ENCODE measurements at places on chromosomes 12 and 14. TPM values are rescaled to one million over a fixed set of nuclear protein-coding genes. Genes with fewer than 3 reads are reported as not detected.

POTEM gene
- total RNA-seq: not detected

RIN3 gene
- 137 TPM for total RNA-seq

SLC35F4 gene
- not detected for total RNA-seq

PRH2 gene
- not detected for total RNA-seq

DNA sequence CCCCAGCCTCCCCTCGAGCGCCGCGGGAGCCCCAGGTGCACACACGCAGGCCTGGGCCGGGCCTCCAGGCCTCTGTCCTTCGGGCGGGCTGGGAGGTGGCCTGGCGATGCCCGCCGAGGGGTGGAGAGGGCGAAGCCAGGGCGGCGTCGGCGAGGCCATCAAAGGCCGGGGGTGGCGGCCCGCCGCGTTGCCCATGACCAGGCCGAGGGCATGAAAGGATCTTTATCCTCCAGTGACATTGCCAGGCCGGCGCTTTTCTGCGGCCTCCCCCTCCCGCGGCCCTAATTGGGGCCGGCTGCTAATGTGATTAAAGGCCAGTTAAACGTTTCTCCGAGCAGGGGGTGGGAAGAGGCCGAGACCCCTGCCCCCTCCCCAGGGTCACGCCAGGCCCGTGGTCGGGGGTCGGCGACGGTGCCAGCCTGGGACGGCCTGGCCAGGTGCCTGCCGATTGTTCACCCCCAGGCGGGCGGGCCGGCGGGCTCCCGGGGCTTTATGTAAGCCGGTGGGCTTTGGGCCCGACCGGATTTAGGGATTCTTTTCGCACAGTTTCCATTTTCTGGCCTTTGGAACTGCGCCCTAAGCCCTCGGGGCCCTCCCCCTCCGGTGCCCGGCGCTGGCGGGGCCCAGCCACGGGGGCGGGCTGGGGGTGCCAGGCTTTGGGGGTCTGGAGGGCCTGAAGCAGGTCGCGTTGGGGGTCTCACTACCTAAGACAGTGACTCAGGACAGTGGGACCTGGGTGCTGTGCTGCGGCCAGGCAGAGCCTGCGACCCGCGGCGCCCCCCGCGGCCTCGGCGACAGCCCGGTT is 103.2 kb upstream of the DIO3 start:
- H3K27me3 ChIP-seq: peaks cover 61% of the 10 kb centered on the region
- H3K4me1 ChIP-seq: peaks cover 7% of the 10 kb centered on the region
- no peak overlapping the region for H3K27ac ChIP-seq
- DNase-seq: no peak
- H3K4me3 ChIP-seq: no peak overlapping the region

DNA sequence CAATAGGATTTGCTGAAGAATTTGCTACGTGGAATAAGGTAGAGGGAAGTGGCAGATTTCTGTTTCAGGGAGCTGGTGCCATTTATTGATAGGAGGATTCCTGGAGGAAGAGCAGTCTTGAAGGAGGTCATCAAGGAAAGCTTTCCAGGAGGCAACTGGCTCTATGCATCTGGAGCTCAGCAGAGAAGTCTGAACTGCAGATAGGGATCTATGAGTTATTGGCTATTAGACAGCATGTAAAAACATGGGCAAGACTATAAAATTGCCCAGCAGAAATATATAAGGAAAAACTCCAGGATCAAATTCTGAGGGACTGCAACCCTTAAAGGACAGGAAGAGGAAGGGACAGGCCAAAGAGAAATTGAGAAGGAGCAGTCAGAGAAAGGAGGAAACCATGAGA is 8.9 kb upstream of the RAP1B start:
- H3K4me3 ChIP-seq: no peak overlapping the region
- H3K36me3 ChIP-seq: no peaks in the 10 kb centered on the region
- no peak overlapping the region for H3K27ac ChIP-seq
- no peak for DNase-seq

- H3K36me3 ChIP-seq: no peaks in the 10 kb centered on the region
- peaks cover 6% of the 10 kb centered on the region for H3K4me1 ChIP-seq
- DNase-seq: no peak
- H3K27ac ChIP-seq: no peak overlapping the region
- H3K4me3 ChIP-seq: no peak overlapping the region
Observed at GRCh38 chr14:74645756-74646470, 33.9 kb upstream of the LTBP2 start.

DNA sequence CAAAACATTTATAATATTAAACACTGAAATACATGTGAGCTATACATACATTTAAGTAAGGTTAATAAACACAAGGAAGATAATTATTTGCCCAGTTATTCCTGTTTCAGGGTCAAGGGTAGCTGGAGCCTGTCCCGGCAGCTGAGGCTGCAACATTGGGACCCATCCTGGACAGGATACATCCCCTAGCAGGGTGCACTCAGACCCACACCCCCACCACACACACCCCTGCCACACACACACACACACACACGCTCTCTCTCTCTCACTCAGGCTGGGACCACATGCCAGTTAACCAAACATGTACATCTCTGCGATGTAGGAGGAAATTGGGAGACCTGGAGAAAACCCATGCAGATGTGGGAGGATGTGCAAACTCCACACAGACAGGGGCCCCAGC is 112.6 kb upstream of the TMCC3 start:
- H3K36me3 ChIP-seq: no peaks in the 10 kb centered on the region
- no peak overlapping the region for H3K27ac ChIP-seq
- peaks cover 5% of the 10 kb centered on the region for H3K27me3 ChIP-seq

- peaks cover 43% of the 10 kb centered on the region for H3K27me3 ChIP-seq
- peak; percentile 13 for DNase-seq
Observed at GRCh38 chr12:95790917-95791849, 619 bp upstream of the NTN4 start.

- no peak overlapping the region for H3K4me3 ChIP-seq
- H3K27ac ChIP-seq: no peak overlapping the region
- H3K27me3 ChIP-seq: peaks cover 13% of the 10 kb centered on the region
Observed at GRCh38 chr12:53750812-53751335, 905 bp downstream of the CISTR start.

DNA sequence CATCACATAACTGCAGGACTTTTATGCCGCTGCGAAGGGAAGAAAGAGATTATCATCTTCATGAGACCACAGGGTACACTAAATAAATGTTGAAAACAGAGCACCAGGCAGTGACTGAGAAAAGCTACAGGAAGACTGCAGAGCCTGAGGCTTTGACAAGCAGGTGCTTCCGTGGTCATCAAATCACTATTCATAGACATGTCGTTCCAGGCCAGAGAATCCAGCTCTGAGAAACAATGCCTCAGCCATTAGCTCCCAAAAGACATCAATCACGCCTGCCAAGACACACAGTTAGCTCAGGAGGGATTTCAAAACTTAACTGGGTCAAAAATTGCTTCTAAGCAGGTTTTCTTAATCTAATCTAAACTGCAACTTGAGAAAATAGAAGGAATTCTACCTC is 47.2 kb upstream of the GARIN6 start:
- DNase-seq: no peak
- no peak overlapping the region for H3K4me3 ChIP-seq
- no peaks in the 10 kb centered on the region for H3K27me3 ChIP-seq

- peaks cover 47% of the 10 kb centered on the region for H3K4me1 ChIP-seq
- H3K27ac ChIP-seq: peak overlapping the region; percentile 51
- H3K27me3 ChIP-seq: peaks cover 3% of the 10 kb centered on the region
- no peaks in the 10 kb centered on the region for H3K36me3 ChIP-seq
Observed at GRCh38 chr14:69044965-69045555, 66.0 kb upstream of the ACTN1 start.

DNA sequence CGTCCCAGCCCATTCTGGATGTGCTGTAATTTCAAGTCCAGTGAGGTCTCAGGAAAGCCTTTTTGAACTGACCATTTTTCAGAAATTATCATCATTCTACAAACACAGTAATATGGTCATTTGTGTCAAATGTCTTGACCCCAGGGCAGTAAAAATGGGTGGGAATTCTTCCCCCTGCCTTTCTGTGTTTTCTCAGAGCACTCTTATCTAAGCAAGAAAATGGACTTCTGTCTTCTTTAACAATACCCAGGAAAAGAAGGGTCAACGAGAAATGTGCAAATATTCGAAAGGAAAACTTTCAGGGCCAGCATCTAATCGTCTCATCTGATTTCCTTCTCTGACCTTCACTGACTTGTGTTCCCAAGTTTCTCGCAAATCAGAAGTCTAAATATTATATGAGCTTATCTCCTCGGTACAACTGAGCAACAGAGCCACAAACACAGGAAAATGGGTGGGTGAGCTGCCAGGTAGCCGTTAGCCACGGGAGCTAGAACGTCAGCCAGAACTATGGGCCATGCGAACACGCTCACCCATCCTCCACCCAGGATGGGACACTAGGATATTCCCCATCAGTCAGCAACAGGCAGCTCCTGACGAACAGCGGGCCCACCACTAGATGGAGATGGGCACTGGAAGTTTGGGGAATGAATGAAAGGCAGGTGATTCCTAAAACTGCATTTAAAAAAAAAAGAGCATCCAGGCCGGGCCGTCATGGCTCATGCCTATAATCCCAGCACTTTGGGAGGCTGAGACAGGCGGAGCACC is 57.1 kb downstream of the VWF start:
- peaks cover 20% of the 10 kb centered on the region for H3K4me1 ChIP-seq
- no peak overlapping the region for H3K4me3 ChIP-seq
- H3K27me3 ChIP-seq: no peaks in the 10 kb centered on the region

DNA sequence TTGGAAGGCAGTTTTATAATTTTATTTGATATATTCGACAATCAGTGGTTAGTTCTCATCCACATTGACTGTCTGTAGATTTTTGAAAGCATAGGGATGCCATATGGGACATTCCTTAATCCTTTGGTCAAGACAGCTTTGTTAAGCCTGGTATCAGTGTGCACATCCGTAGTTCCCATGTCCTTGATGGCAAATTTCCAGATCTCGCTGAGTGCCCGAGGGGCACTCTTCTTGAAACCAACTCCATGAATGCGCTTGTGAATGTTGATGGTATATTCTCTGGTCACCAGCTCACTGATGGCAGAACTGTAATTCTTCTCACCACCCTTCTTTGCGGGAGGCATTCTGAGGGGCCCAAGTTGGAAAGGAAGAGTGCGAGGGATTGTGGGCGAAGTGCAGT is 6.1 kb upstream of the DENND5B start:
- no peak for DNase-seq
- peak overlapping the region; percentile 65 for H3K27ac ChIP-seq
- H3K4me3 ChIP-seq: no peak overlapping the region

DNA sequence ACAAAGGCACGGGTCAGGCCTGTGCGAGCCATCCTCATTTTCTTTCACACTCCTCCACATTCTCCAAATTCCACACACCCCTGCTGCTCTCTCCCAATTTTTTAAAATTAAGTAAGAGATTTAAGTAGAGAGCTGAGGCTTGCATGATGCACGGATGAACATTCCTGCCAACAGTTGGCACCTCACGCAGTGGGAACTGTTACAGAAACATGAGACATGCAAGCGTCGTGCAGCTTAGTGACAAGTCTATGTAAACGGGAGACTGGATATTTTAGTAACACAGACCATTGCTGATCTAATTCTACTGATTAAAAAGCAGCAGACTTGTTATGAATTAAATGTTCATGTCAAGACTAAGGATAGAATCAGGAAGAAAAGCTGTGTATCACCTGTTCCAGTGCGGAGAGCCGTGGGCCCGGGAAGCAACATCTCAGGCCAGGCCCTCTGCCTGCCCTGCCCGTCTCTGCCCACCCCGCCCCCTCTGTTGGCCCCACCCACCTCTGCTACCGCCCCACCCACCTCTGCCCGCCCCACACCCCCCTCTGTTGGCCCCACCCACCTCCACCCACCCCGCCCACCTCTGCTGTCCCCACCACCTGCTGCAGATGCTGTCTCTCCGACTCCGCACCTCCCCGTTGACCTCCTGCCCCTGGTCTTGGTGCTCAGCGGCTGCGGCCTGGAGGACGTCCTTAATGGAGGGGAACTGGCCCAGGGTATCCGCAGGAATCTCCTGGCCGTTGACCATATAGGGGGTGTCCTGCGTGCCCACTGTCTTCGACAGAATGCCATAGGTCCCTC is 21.2 kb downstream of the GOLGA3 start:
- H3K27ac ChIP-seq: no peak overlapping the region
- H3K36me3 ChIP-seq: peaks cover 36% of the 10 kb centered on the region
- H3K27me3 ChIP-seq: no peaks in the 10 kb centered on the region
- peaks cover 25% of the 10 kb centered on the region for H3K4me1 ChIP-seq

DNA sequence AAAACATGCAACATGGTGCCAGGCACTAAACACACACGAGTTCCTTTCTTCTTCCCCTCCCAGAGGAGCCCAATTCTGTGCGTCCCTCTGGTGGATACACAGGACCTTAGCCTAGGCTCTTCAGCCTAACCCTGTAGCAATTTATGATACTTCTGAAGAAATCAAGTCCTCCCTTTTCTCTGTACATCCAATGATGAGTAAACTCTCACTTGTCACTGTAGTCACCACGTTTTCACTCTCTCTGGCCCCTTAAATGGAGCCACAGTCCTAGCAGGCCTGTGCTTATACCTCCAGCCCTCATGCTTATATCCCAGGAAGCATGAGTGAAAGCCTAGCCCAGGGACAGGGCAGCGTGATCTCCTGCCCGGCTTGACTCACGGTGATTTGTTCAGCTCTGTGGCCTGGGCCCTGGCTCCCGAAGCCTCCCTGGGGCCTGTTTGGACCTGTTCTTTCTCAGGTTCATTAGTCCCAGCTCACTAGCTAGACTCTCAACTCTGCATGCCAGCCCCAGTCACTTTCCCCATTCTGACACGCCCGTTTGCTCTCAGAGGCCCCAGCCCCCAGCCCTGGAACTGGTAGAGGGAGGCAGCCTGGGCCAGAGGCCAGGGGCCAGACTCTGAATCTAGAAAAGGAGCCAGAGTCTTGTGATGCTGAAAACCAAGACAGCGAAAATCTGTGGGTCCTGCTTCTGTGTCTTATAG is 24.1 kb upstream of the PLEKHG3 start:
- no peak overlapping the region for H3K4me3 ChIP-seq
- H3K27me3 ChIP-seq: peaks cover 4% of the 10 kb centered on the region
- no peak overlapping the region for H3K27ac ChIP-seq
- no peaks in the 10 kb centered on the region for H3K36me3 ChIP-seq

DNA sequence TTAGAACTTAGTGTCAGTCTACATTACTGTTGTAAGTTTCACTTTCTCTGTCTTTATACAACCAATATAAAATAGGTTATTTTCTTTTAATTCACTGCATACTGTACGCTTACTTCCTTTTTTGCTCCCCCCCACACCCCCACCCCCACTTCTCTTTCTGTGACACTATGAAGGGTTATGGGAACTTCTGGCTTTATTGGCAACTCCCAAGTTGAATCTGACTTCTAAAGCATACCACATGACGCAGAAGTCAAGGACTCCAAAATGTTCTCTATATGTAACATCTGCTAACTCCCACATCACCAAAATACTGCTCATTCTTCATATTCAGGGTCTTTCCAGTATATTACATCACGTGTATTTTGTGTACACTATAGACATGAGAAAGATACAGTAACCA is 81.2 kb upstream of the ATXN7L3B start:
- no peaks in the 10 kb centered on the region for H3K36me3 ChIP-seq
- H3K27ac ChIP-seq: no peak overlapping the region
- DNase-seq: no peak

- H3K4me1 ChIP-seq: peaks cover 2% of the 10 kb centered on the region
- peaks cover 42% of the 10 kb centered on the region for H3K27me3 ChIP-seq
Observed at GRCh38 chr14:104637546-104638003, 33.0 kb upstream of the TMEM179 start.

GRCh38 chr12:51924551-51925319 is 17.4 kb downstream of the ACVRL1 start:
- H3K4me1 ChIP-seq: peaks cover 9% of the 10 kb centered on the region
- H3K27ac ChIP-seq: no peak overlapping the region
- no peaks in the 10 kb centered on the region for H3K27me3 ChIP-seq
- H3K36me3 ChIP-seq: no peaks in the 10 kb centered on the region
- DNase-seq: no peak

All from naive thymus-derived CD8-positive, alpha-beta T cell (primary cell).